ENCODE measurements at places on chromosomes 12 and 14.

DNA sequence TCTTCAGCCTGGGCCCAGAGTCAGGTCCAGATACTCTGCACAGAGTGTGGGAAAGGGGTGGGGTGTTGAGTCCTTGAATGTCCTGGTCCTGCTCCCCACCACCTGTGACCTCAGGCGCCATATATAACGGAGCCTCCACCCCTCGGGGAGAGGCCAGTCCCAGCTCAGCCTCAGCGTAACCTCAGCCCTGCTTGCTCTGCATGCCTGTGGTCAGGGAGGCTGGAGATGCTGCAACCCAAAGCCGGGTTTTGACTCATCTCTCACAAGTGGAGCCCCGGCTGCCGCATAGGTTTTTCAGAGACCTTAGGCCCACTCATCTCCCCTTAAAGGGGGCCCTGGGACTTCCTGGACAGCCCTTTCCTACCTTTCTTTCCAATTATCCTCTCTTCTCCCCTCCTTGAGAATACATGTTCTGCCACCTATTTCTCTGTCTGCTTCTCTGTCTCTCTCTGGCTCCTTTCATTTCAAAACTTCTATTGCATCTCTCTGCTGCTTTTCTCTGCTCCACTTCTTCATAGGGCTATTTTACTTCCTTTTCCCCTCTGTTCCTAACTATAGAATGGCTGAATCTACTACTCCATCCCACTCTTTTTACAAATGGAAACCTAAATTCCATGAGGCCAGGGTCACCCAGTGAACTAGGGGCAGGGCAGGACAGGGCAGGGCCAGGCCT lies 1.2 kb downstream of the ITGB7 start:
- DNase-seq = peak; percentile 33

GRCh38 chr12:77924703-77925102 lies 94.0 kb downstream of the NAV3 start:
- no peak for DNase-seq

- DNase-seq = no peak
Measured at GRCh38 chr14:87196436-87196835, 796.5 kb downstream of the GALC start.

DNA sequence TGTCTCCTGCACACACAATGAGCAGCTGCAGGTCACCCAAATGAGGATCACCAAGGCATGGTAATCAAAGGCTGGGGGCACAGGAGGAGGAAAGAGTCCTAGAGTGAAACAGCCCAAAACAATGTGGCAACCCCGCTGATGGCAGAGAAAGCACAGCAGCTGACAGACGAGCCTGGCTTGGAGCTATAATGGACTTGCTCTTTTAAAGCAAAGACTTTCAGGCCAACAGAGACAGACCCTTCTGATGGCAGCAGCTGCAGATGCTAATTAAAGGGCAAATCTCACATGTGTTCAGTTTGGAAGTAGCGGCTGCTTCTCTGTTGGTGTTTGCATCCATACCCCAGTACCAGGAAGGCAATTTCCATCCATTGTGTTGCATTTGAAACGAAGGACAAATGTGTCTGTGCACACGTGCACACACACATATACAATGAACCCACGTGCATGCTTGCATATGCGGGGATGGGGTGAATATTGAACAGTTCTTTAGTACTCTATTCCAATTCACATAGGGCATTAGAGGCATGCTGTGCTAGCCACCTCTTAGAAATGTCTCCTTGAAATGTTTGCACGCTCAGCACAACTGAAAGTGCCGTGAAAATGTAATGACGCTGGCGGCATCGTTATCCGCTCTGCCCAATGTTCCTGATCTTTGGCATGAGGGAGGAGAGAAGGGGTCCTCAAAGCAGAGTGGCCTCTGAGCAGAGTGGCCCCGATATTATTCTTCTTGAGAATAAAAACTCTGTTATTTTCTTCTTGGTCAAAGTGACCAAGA lies 38.1 kb downstream of the CIT start:
- DNase-seq = no peak

- DNase-seq = peak; percentile 66
Measured at GRCh38 chr14:103334644-103335622, 896 bp downstream of the EIF5 start.

- no peak for DNase-seq
Measured at GRCh38 chr12:49470986-49471385, 67.8 kb upstream of the KCNH3 start.

- DNase-seq = peak; percentile 81
Measured at GRCh38 chr14:101964297-101965180, at the start of gene DYNC1H1. TSS of gene DYNC1H1 (plus strand) at chr14:101964573. CDS start at chr14:101964692, 119 bp downstream.

DNA sequence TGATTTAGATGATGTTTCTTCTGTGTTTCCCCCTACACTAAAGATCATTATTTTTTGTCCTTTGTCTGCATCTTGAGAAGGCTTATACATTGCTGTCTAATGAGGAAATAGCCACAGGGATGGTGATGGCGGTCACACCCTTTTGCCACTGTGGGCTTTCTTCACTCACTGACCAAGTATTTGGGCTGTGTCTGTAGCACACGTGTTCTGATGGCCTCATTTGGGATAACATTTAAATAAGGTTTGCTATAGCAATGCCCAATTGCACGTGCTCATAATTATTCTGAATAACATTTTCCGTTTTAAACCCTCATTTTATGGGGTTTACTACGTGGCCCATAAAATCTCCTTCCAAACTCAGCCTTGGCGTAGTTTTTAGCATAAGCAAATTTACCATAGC lies 230.3 kb upstream of the PRICKLE1 start:
- no peak for DNase-seq

DNA sequence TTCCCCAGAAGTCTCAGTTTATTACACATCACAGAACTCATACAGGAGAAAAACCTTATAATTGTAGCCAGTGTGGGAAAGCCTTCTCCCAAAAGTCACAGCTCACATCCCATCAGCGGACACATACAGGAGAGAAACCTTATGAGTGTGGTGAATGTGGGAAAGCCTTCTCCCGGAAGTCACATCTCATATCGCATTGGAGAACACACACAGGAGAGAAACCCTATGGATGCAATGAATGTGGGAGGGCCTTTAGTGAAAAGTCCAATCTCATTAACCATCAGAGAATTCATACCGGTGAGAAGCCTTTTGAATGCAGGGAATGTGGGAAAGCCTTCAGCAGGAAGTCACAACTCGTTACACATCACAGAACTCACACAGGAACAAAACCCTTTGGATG lies 20.1 kb downstream of the ZNF84 start:
- no peak for DNase-seq

- DNase-seq = no peak
Measured at GRCh38 chr12:68406134-68406576, 74.0 kb upstream of the MDM1 start.

GRCh38 chr12:47067771-47068431 lies 11.5 kb upstream of the PCED1B start:
- no peak for DNase-seq

GRCh38 chr12:93358821-93359220 lies 18.9 kb upstream of the NUDT4 start:
- DNase-seq = no peak

- no peak for DNase-seq
Measured at GRCh38 chr12:68119724-68120211, 39.8 kb downstream of the IFNG start.

GRCh38 chr14:21049271-21049673 lies 7.1 kb downstream of the RNASE7 start:
- no peak for DNase-seq

DNA sequence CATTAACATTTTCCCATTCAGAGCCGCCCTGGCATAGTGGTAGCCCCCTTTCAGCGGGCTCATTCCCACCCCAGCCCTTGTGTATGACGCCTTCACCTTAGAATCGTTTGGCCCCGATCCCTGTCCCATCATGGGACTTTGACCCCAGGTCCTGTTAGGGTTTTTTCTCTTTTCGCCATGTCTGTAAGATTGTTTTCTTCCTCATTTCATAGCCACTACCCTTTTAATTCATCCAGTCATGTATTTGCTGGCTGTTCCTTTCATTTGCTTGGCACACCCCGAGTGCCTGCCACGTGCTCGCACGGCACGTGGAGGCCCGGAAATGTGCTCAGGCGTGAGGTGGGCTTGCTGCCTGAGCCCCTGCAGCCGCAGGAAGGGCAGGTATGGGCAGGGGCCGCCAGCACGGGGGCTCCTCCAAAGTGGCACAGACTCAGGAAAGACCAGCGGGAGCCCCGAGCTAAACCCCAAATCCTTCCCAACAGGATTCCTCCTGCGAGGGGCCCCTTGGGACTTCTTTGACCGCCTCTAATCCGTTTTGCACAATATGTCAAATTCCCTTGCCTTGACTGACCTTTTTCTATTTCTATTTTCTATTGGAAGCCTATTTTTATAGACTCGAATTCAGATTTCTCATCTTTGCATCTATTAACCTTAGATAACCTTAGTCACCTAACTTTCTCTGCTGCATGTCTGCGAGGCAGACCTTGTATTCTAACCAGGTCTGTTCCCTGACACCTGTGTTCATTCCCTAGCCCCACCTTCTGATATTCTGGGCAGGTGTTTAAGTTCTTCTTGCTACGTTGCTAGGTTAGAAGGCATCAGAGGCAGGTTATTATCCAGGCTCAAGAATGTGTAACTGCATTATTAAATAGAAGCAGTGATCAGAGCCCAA lies 114.8 kb downstream of the EML1 start:
- no peak for DNase-seq

DNA sequence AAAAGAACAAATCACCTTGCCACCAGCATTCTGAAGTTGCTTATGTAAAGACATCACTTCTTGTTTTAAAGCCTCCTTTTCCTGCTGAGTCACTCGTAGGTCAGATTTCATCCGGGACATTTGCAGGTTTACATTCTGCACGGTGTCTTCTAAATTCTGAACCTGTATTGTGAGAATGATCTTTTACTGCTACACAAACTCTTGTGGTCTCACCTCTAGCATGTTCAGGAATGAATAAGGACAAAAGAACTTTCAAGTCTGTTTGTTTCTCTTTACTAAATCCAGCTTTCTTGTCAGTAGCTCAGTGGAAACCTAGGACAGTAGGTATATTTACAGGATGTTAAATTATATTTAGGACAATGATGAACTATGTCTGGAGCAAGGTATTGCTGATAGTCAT lies 73.5 kb upstream of the SAV1 start:
- DNase-seq = no peak

DNA sequence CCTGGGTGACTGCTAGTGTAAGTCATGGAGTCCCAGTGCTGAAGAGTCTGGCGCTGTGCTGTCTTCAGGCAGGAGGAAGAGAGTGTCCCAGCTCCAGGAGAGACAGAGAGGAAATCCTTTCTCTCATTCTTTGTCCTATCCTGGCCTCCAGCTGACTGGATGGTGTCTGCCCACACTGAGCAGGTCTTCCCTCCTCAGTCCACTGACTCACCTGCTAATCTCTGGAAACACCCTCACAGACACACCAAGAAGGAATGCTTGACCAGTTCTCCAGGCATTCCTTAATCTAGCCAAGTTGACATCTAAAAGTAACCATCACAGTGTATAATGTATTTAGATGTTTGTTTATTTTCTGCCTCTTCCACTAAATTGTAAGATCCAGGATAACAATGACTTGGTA lies 53.9 kb downstream of the EMP1 start:
- no peak for DNase-seq

- DNase-seq = no peak
Measured at GRCh38 chr12:66242311-66242710, 53.3 kb downstream of the IRAK3 start.

DNA sequence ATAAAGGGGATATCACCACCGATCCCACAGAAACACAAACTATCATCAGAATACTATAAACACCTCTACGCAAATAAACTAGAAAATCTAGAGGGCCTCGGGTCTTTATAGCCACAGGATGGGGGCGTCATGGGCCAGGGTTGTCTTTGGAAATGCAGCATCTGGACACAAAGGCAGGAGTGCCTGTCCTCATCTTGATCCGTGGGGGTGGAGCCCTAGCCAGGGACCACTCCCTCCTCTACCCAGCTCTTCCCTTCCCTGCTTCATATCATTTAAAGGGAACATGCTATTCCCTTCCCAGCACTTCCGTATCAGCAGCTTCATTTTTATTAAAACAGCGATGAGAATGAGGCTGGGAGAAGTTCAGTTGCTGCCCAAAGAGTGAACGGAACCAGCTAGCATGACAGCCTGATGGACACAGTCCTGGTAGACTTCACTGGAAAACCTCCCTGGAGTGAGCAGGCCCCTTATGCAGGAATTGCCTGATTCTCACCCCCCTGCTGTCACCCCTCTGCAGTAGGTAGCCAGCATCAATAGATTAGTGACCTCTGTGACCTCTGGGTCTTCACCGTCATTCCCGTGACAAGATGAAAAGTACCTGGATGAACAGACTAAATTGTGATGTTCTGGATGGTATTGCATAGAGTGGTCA lies 251.4 kb upstream of the RGS6 start:
- no peak for DNase-seq

DNA sequence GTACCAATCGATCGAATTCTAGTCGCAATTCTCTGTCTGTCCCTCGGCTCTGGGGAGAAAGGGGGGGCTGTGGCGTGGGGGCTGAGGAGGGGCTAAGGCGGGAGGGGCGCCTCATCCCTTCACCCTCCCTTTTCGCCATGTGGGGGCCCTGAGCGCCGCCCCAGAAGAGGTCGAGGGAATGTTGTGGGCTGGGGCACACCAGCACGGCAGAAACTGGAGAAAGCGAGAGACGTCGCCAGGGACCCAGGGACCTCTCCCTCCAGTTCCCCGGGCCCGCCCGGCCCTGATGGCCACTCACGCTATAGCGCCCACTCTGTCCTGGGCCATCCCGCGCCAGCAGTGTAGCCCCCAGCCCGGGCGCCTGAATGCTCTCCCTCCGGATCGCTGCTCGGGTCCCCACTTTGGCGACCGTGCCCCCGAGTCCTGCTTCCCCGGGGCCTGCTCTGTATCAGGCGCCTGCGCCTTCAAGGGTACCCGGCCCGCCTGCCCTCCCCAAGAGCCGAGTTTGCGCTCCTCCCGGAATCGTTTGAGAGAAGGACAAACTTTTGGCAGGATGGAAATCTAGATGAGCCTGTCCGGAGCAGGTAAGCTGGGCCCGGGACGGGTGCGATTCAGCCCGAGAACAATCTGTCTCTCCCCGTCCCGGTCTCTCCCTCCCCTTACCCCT lies 62.6 kb downstream of the SMUG1 start:
- no peak for DNase-seq

DNA sequence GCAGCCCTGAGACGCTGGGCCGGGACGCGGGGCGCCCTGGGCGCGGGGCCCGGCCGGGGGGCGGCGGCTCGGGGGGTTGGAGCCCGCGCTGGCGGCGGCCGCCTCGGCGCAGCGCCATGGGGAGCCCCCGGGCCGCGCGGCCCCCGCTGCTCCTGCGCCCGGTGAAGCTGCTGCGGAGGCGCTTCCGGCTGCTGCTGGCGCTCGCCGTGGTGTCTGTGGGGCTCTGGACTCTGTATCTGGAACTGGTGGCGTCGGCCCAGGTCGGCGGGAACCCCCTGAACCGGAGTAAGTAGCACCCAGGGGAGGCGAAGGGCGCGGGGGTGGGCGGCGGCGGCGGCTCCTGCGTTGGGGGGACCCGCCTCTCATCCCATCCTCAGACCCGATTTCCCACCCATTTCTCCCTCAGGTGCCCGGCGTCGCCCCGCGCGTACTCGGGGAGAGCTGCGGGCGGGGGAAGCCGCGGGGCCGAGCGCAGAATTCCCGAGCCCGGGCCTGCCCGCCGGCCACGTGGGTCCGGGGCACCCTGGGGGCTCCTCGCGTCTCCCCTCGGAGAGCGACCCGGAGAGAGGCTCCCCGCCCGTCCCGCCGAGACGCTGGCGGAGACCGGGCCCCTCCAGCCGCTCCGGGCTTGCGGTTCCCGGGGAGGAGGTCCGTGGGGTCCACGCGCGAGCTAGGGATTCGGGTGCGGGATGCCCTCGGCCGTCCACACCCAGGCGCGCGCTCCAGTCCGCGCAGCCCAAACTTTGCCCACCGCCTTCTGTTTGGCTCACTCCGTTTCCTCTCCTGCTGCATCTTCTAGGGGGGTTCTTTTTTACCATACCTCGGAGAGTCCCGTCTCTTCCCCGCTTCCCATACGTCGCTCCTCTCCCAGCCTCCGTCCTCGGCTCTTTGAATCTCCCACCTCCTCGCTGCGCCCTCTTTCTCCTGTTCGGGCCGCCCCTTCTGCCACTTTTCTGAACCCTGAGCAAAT lies 807 bp downstream of the B4GALNT3 start:
- peak; percentile 25 for DNase-seq
